NCI-H526 (cell line): ENCODE measurements at places on chromosomes 3 and 15.

DNA sequence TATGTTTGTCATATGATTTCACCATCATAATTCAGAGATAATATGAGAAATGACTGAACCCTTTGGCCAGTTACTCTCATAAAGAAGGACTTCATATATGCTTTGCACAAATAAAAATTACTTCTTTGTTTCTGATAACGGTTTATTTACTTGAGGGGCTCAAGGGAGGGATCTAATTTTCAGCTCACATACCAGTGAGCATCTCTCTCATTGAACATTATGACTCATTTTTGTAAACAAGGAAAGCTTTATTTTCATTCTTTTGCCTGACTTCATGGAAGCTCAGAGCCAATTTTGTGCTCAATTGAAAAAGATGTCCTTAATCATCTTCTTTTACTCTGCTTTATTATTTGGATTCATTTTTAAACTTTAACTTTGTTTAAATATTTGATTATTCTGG is 5.8 kb downstream of the NLGN1 start:
- DNase-seq = no peak

DNA sequence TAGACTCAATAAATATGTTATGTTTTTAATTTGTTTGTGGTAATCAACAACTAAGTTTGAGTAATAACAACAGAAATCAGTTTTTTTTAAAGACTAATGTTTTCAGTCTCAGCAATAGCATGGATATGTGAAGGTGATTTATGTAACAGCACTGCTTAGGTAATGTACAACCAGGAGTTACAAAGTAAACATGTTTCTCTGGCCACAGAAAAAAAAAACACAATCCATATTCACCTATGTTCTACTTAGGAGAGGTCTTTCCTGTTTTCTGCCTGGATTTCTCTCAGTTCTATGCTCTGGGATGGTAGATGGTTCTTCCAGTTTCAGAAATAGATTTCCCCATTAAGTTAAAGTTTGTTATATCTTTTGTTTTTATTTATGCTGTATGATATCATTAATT is 579.4 kb downstream of the SI start:
- no peak for DNase-seq

- no peak for DNase-seq
Observed at GRCh38 chr3:163562625-163563024, 1515.7 kb downstream of the SI start.

- no peak for DNase-seq
Observed at GRCh38 chr15:23762026-23762425, 74.9 kb upstream of the NDN start.

GRCh38 chr3:140440446-140440845 is 237.4 kb upstream of the TRIM42 start:
- no peak for DNase-seq

DNA sequence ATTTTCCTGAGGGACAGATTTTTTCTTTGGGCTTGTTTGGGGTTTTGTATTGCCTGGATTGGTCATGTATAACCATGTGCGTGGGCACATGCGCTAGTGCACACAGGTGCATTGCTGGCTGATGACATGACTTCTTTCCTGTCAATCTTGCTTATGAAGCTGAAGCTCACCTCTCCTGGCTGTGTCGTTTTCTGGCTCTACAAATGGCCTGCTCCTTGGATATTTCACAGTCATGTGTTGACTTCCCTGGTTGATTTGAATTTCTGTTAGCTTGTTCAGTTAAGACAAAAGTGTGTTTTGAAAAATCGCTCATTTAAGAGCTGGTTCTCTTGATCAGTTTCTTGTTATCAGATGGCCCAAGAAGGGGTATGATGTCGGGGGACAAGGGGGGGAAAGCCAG is 11.5 kb downstream of the PTPRG start:
- no peak for DNase-seq

GRCh38 chr3:113103588-113103987 is 107.8 kb upstream of the BOC start:
- DNase-seq = no peak

DNA sequence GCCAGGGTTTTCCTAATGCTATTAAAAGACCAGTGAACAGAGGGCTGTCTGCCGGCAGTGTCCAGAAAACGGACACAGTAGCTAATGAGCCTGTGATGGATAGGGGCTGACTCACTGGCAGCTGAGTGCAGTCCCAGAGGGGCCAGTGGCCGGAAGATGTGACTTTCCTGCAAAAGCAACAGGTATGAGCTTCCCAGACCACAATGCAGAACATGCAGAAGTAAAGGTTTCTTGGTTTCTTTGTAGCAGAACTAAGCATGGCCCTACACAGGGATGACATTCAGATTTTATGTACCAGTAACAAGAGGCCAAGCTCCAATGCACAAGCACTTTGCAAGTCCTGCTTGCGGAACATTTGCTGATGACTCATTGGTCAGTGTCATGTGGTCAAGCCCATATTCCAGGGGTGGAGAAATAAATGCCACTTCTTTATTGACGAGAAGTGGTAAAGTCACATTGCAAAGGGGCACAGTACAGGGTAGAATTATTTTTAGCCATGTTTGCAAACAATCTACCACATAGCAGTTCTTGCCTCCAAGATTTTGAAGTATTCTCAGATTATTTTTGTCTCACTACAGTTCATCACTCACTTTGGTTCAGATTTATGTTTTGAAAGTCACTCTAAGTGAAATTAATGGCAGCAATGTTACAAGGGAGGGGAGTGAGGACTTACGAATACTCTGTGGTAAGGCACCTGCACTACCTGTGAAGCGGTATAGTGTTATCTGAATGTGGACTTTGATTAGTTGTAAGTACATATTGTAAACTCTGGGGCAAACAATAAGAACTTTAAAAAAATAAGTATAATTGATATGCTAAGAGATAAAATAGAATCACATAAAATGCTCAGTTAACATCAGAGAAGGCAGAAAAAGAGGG is 263.3 kb downstream of the ABHD5 start:
- DNase-seq = no peak
